ENCODE measurements at places on chromosomes 12 and 14.
A peak's percentile ranks its signal among the peaks of the same experiment; 100 is the strongest.

DNA sequence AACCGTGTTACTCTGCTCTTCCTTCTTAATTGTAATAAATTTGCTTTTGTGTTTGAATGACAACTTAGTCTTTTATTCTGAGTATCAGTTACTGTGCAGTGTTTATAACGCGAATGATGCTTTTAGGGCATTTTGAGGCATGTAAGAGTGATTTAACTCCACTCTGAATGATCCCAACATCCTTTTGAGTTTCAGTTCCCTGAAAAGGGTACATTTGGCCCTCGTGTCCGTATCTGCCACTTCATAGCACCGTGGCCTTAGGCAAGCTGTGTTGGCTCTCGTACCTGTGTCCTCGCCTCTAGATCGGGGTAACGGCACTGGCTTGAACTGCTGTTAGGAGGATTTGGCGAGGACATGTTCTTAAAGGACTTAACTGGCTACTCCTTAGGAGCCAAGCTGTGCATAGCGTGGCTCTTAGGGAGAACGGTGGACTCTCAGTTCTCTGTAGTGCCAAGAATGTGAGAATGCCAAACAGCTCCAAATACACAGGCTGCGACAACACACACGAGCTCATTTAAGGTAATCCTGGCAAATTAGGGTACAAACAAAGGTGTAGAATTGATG, 92.0 kb downstream of the PPP2R5C start:
- no peak for DNase-seq

GRCh38 chr12:57899010-57899662, 42.2 kb upstream of the ATP23 start:
- DNase-seq: peak; percentile 69

DNA sequence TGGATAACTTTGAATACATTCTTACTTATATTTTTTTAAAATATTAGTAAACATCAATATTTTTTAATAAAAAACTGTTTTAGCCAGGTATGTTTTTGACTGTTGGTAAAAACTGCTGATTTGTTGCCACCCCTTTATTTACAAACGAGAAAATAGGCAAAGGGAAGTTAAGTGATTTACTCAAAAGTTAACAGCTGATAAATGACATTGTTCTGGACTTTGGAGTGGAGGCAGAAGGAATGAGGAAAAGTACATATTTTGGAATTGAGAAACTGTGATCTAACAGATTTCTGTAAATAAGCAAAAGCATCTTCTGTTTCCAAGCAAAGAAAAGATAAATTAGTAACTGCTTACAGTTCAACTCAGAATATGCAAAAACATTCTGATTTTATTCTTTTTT, 4.5 kb downstream of the AP5M1 start:
- DNase-seq: no peak

DNA sequence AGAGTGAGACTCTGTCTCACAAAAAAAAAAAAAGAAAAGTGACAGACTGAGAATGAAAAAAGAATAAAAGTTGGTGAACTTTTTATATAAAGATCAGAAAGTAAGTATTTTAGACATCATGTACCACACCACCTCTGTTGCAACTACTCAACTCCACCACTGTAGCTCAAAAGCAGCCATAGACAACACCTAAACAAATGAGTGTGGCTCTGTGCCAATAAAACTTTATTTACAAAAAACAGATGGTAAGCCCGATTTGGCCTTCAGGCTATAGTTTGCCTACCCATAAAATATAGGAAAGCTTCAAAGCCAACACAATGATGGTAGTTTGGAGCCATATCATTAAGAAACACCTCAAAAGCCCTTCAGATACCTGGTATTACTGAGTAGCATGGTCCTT, 154.5 kb upstream of the FOXN3 start:
- DNase-seq: no peak

- DNase-seq: no peak
These were observed 20.7 kb upstream of the SDR39U1 start for GRCh38 chr14:24463017-24463883.

DNA sequence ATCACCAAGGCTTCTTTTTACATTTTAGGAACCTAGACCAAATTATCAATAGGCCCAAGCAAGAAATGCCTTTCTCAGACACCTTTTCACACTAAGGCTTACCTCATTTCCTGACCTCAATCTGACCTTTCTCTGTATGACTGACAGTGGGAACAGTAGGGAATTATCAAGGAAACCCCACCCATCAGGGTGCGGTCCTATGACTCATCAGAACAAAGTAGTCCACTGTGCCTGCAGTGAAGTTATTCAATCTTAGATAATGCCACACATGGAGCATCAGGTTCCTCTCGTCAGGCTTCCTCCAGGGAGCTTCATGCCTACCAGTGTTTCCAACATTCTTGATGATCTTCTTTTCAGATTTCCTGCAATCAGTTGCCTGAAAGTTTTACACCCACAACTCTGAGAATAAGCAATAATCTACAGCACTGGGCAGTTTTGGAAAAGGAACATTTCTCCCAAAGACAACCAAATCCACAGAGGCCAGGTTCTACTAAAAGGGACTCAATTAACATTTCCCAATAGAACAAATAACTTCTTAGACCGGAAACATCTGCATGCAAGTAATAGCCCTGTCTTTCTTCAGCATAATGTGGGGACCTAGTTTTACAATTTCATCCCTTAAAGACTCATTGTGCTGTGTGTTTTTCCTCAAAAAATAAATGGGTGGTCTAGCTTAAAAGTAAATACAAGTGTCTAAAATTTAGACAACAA, 35.9 kb upstream of the TMTC2 start:
- DNase-seq: peak; percentile 4

DNA sequence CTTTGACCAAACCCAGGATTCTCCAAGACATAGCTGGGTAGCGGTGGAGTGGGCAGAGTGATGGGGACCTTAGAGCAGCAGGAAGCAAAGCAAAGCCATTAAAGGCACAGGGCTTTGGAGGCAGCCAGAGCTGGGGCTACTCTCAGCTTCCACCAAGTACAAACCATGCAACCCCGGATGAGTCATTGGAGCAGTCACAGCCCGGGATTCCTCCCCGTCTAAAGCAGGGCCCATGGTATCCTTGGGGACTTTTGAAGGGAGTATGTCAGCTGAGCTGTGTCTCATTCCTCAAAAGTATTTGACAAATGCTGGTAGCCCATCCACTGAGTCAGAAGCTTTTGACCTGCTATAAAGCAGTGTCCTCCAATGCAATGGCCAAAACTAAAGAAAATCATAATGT, 9.7 kb upstream of the IFI27 start:
- DNase-seq: no peak

DNA sequence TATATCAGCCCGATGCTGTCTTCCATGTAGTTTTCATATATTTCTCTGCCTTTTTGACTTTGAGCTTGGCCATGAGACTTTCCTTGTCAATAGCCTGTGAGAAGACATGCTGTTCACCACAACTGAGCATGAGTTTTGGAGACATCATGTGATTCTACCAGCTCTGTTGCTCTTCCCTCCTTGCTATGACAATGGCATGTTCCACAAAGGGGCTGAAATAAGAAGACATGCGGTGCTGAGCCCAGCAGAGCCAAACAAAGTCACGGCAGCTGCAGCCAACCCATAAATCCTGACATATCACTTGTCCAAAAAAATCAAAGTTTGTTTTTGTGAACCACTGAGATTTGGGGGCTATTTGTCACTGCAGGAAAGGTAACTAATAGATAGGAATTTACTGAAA, 343.4 kb upstream of the KITLG start:
- DNase-seq: no peak

DNA sequence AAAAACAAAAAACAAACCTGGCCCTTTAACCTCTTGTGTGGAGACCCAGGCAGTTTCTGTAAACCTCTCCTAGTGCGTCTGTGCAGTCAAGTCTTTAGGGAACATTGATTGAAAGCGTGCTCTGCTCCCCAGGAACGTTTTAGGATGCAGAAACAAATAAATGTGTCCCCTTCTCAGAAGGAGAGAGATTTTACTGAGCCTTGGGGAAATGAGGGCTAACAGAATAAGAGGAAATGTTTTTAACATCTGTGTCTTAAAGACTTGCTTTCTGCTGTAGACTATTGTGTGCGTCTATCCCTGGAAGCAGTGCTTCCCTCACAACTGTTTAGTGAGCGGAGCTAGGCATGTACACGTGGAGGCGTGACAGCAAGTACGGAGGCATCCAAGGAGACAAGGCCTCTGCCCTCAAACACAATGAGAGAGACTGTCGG, 54.3 kb downstream of the TECPR2 start:
- no peak for DNase-seq

DNA sequence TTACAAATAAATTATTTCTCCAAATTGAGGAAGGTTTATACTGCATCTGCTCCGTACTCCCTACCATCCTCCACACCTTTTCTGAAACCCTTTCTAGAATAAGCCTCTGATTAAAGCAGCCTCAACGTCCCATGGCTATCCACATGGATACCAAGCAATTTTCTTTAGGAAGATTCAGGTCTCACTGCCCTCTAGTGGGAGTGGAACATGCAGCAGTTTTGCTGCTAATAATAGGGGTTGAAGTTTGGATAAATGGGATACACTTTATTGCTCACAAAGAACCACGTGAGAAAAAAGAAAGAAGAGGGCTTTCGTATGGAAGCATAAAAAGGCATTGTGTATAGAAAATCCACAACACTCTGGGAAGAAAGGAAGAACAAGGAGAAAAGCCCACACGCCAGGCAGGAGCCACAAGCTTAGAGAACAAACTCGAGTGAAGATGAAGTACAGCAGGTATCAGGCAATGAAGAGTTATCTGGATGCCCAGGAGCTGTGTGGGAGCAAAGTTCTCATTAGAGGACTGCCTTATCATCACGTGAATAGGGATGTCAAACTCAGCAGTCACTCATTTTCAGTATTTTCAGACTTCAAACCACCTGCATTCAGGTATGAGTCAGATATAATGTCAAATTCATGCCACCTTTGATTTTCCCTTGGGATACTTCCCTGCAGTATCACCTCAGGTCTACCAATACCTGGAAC, 45.8 kb downstream of the CCER1 start:
- no peak for DNase-seq

DNA sequence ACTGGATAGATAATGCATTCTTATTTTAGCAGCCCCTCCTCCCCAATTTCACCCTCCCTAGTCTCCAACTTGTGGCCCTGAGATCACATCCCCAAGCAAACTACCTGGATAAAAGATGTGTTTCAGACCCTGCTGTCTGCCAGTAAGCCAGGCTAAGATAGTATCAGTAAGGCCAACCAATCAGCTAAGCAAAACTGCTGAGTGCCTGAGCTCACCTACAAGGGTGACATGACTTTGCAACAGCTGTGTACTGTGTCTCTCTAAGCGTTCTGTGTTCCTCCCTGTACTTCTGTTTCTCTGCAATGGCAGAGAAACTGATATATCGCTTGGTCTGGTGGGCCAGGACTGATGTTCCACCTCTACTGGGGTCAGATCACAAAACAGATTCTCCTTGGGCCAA, 224.9 kb downstream of the BTG1 start:
- DNase-seq: no peak

- DNase-seq: no peak
These were observed 2.6 kb upstream of the PRKAB1 start for GRCh38 chr12:119665164-119665929.

- DNase-seq: peak; percentile 71
These were observed 1180.6 kb downstream of the VRK1 start for GRCh38 chr14:97977651-97978261.
